CD4-positive, alpha-beta T cell treated with Interleukin-2 at 100 ng/mL for 4 hours (primary cell): ENCODE measurements at places on chromosomes 12 and 14.
A peak's percentile ranks its signal among the peaks of the same experiment; 100 is the strongest.

GRCh38 chr14:56814519-56814959 is 4.3 kb upstream of the OTX2 start:
- no peak for DNase-seq

- no peak for DNase-seq
Observed at GRCh38 chr12:22514875-22515274, 29.5 kb downstream of the C2CD5 start.

GRCh38 chr12:4809013-4809448 is 88.8 kb downstream of the GALNT8 start:
- peak; percentile 36 for DNase-seq

DNA sequence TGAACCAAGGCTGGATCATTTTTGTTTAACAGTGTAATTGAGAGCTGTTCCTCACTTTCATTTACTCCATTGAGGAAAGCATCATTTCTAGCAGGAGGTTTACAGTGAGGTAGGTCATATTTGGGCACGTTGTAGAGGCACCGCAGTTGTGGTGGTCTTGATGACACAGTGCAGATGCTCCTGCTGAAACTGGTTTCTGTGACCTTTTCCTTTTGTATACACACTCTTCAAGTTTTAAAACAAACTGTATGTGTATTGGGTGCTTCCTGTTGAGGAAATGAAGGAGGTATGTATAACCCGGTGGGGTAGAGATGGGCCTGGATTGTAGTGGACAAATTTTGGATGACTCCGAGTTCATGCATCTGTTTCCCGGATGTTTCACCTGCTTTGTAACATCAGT is 456.3 kb upstream of the RGS6 start:
- no peak for DNase-seq

DNA sequence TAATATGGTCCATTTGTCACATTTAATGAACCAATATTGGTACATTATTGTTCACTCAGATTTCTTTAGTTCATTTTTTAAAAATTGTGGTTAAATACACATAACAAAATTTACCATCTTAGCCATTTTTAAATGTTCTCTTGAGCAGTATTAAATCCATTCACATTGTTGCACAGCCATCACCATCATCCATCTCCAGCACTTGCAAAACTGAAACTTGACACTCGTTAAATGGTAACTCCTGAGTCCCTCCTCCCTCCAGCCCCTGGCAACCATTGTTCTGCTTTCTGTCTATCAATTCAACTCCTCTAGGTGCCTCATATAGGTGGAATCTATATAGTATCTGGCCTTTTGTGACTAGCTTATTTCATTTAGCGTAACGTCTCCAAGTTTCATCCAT is 86.4 kb downstream of the ACACB start:
- DNase-seq = no peak

GRCh38 chr12:94754653-94755052 is 104.3 kb upstream of the TMCC3 start:
- no peak for DNase-seq

- DNase-seq = no peak
Observed at GRCh38 chr14:79111987-79112501, 941.9 kb downstream of the NRXN3 start.

GRCh38 chr12:89863968-89864367 is 155.3 kb upstream of the ATP2B1 start:
- peak; percentile 81 for DNase-seq

DNA sequence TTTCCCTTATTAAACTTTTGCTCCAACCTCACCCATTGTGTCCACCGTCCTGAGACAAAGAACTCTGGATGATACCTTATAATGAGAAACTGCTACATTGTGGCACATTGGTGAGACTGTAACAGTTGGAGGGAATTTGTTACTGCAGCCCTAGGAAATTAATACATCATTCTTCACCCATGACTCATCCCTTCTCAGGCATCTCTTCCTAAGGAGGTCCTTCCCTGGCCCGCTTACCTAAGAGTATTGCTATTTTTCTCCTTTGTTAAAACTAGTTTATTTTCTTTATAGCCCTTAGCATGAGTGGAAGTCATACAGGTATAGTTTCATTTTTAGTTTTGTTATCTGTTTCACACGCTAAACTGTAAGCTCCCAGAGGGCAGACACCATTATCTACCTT is 87.1 kb downstream of the TMEM260 start:
- no peak for DNase-seq

- DNase-seq = no peak
Observed at GRCh38 chr12:62190689-62191490, 69.3 kb upstream of the USP15 start.

DNA sequence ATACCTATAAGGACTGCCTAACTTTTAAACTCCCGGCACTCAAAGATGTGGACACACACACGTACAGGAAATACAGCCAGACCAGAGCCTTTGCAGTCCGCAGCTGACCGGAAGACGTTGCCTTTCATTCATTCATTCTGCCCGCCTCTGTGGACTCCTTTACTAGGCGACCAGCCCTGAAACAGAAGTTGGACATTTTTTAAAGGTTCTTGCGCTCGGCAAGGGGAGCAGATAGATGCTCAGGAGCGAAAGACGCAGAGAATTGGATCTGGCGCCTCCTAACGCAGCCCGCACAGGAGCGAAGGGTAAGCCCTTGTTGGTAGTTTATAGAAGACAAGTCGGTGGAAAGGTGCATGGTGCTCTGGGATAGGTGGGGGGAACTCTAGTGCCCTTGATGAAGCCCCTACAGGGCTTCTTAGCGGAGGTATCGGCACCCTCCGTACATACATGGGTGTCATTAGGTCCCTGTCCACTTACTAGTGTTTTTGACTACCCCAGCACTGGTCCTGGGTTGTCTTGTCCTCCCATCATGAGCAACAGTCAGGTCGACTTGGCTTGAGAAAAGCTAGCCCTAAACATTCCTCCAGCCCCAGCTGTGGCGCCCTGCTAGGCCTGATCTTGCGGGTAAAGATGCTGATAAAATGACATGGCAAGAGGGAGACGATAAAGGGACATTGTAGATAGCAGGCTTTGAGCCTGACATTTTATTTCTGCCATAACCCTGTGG is at the start of gene KDM2B:
Gene KDM2B, minus strand, starts transcription at position 65 of the 727 bp plus-strand sequence. CDS start 112 bp downstream, outside the sequence.
- DNase-seq = peak; percentile 26

DNA sequence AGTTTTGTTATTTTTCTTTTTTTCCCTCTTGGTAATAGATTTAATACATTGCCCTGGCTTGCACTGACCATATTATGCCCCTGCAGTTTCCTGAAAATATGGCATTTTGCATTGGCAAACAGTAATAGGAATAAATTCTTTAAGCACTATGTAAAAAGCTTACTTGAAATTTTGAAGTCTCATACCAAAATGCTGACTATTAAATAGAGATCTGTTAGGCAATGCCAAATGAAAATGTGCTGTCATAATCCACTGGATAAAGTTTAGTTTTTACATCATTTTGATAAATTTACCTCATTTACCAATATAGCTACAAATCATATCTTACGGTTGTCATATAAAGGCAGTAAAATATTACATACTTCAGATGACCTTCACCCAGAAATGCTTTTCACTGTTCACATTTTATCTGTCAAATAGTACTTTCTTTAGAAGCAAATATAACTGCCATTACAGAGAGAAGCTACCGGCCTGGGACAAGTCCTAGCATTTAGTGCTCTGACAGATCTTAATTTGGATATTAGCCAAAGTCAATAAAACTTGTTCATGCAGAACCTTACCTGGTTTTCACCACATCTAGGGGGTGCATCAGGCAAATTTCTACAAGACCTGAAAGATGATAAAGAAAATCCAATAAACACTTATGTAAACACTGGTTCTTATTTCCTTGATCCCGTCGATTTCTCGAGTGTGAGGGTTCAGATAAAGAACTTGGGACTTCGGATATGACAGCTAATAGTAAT is 212.9 kb downstream of the PAX9 start:
- DNase-seq = no peak
